Right renal pelvis (tissue), 4 donors: ENCODE measurements at places on chromosomes 13 and 19. TPM values are rescaled to one million over a fixed set of nuclear protein-coding genes. Genes with fewer than 3 reads are reported as not detected.

DHDH gene
- polyA plus RNA-seq = 6.7 TPM

CEACAM21 gene
- polyA plus RNA-seq = 2.1 TPM

SELENOV gene
- 8.3 TPM for polyA plus RNA-seq

KLF5 gene
- polyA plus RNA-seq = 27.5 TPM

OR1I1 gene
- polyA plus RNA-seq = 0.03 TPM

C5AR1 gene
- polyA plus RNA-seq = 4.6 TPM

CNFN gene
- polyA plus RNA-seq = 2.1 TPM

TMEM145 gene
- 0.90 TPM for polyA plus RNA-seq

PLIN4 gene
- 0.75 TPM for polyA plus RNA-seq

MBD3L2 gene
- not detected for polyA plus RNA-seq

PRR19 gene
- polyA plus RNA-seq = 1.9 TPM

STOML3 gene
- polyA plus RNA-seq = not detected

IGFL1 gene
- not detected for polyA plus RNA-seq

PLVAP gene
- polyA plus RNA-seq = 213 TPM

R3HDM4 gene
- 61.4 TPM for polyA plus RNA-seq

ARHGAP33 gene
- 24.4 TPM for polyA plus RNA-seq

POU2F2 gene
- polyA plus RNA-seq = 0.55 TPM

KCNN4 gene
- polyA plus RNA-seq = 1.4 TPM

FXYD3 gene
- 10.2 TPM for polyA plus RNA-seq

UNC13A gene
- 0.12 TPM for polyA plus RNA-seq

SCN1B gene
- 1.4 TPM for polyA plus RNA-seq

CEACAM3 gene
- polyA plus RNA-seq = not detected

VSTM2B gene
- polyA plus RNA-seq = 0.19 TPM

GIPR gene
- 0.52 TPM for polyA plus RNA-seq

UBAC2 gene
- polyA plus RNA-seq = 113 TPM

ZNF556 gene
- 0.82 TPM for polyA plus RNA-seq

ZNF808 gene
- polyA plus RNA-seq = 11.0 TPM

PSG1 gene
- polyA plus RNA-seq = 0.86 TPM

PSG3 gene
- polyA plus RNA-seq = not detected
